ENCODE measurements at places on chromosomes 6 and 20.

- no peak for DNase-seq
Observed at GRCh38 chr6:558089-558488, 98.8 kb downstream of the HUS1B start.

DNA sequence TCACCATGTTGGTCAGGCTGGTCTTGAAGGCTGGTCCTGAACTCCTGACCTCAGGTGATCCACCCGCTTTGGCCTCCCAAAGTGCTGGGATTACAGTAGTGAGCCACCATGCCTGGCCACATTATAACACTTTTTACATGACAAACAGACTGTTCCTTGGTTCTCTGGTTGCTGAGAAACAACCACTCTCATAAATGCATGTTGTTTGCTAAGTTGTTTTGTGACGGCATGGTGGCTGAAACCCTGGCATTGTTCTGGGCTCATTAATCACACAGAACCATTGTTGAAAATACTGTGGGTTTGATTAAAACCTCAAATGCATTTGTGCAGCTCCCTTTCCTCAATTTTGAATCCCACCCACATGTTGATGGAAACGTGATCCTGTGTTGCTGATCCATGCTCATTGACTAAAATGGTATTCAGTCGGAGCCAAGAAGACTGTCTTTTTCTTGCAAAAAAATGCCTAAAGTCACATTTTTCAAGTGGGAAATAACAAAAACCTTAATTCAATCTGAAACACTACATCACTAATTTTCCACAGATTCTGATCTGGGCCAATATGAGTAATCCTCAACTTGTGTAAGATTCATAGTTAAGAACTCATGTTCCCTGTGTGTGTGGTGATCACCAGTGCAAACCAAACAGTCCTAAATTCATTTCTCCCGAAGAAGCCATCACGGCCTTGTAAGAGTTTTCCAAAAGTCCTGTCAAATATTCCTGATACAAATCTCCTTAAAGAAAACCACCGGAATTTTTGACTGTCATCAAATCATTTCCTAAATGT is 132.8 kb downstream of the FNDC1 start:
- DNase-seq, result no peak

DNA sequence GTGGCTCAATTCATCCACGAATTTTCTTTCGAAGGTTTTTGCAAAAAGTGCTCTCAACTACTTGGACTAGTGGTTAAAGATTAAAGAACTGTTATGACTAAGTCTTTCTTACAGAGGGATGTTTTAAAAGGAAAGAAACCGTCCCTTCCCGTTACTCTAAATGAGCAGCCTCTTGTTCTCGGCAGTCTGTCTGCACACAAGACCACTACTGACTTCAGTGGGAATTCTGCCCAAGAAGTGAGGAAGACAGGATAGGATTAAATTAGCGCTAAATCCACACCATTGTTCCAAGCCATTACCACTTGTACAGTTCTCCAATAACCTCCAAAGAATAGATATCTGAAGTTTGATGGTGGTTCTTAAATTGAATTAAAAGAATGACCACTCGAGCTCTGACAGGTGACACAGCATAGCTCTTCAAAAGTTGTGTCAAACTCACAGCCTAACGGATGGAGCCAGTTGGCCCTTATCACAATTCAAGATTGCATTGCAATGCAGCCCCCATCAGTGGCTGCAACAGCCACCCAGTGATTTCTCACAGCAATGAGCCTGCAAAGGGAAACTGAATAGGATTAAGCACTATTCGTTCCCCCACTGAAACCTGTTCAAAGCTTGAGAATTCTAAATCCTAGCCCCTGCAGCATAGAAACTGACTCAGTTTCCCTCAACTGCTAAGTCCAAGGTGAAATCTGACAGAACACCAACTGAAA is 1.8 kb downstream of the EPB41L2 start:
- no peak for DNase-seq

- no peak for DNase-seq
Observed at GRCh38 chr6:53014063-53014462, 19.0 kb upstream of the GSTA4 start.
